Neural progenitor cell (in vitro differentiated cells): ENCODE measurements at places on chromosomes 6 and 20. TPM values are rescaled to one million over a fixed set of nuclear protein-coding genes. Genes with fewer than 3 reads are reported as not detected.

SLC4A11 gene
- total RNA-seq = 0.95 and 3.4 TPM in 2 replicates

KIAA1755 gene
- total RNA-seq = 0.22 TPM in 2 replicates

CALHM4 gene
- total RNA-seq = not detected in 2 replicates

FRMD1 gene
- total RNA-seq = 0.09 TPM in 1 of 2 replicates, not detected in the other

DNA sequence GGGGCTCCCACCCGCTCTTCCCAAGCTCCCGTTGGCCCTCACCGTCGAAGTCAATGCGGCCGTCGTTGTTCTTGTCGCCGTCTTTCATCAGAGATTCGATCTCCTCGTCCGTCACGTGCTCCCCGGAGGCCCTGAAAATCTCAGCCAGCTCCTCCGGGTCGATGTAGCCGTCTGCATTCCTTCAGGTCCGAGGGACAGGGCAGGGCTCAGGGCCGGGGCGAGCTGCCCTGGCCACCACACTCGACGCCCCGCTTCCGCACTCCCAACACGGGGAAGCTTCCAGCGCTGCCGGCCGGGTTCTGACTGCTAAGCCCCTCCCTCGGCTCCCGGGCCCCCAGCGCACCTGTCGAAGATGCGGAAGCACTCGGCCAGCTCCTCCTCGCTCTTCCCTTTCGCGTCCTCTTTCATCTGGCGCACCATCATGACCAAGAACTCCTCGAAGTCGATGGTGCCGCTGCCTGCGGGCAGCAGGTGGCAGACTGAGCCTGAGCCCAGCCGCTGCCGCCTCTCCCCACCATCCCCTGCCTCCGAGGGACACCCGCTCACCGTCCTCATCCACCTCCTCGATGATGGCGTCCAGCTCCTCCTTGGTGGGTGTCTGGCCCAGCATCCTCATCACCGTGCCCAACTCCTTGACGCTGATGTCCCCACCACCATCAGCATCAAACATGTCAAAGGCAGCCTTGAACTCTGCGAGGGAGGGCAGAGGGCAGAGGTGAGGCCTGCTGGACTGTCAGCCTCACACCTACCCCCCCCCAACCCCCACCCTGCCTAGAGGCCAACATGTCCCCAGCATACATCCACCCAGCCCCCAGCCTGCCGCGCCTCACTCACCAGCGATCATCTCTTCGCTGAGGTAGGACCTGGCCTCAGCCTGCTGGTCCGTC lies 2.9 kb downstream of the TNNC2 start:
- H3K27ac ChIP-seq = no peak overlapping the region
- peaks cover 28% of the 10 kb centered on the region for H3K27me3 ChIP-seq
- peak; percentile 66 for DNase-seq

DNA sequence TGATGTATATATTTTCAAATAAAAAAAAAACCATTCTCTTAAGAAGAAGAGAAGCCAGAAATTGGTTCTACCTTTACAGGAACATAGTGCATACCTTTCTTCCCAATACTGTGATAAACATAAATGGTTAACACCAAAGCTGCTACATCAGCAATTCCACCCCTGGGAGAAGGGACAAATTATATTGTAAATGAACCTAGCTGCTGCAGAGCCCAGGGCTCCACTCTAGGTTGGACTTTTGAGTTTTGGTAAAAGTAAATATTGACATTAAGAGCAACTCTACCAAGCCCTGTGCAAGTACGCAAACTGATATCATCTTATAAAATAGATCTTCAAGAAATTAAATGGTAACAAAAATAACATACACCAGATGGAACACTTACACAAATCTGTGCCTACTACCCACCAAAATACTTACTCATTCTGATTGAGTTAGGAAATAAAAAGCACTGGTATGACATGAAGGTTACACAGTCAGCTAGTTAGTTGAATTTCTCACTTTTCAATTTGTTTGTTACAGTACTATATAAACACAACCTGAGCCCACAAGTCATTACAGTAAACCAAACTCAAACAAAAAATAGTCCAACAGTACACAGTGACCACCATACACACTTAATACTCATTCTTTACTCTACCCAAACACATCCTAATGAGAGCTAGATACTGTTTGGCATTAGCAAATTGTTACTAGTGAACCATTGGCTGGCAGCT lies 223.3 kb upstream of the HEY2 start:
- no peak overlapping the region for H3K27ac ChIP-seq
- no peaks in the 10 kb centered on the region for H3K36me3 ChIP-seq
- no peak overlapping the region for H3K4me3 ChIP-seq
- H3K27me3 ChIP-seq = no peaks in the 10 kb centered on the region
- DNase-seq = no peak

GRCh38 chr6:161261816-161262215 lies 12.0 kb downstream of the AGPAT4 start:
- no peak overlapping the region for H3K27ac ChIP-seq
- peaks cover 16% of the 10 kb centered on the region for H3K4me1 ChIP-seq
- DNase-seq = no peak
- H3K36me3 ChIP-seq = no peaks in the 10 kb centered on the region

DNA sequence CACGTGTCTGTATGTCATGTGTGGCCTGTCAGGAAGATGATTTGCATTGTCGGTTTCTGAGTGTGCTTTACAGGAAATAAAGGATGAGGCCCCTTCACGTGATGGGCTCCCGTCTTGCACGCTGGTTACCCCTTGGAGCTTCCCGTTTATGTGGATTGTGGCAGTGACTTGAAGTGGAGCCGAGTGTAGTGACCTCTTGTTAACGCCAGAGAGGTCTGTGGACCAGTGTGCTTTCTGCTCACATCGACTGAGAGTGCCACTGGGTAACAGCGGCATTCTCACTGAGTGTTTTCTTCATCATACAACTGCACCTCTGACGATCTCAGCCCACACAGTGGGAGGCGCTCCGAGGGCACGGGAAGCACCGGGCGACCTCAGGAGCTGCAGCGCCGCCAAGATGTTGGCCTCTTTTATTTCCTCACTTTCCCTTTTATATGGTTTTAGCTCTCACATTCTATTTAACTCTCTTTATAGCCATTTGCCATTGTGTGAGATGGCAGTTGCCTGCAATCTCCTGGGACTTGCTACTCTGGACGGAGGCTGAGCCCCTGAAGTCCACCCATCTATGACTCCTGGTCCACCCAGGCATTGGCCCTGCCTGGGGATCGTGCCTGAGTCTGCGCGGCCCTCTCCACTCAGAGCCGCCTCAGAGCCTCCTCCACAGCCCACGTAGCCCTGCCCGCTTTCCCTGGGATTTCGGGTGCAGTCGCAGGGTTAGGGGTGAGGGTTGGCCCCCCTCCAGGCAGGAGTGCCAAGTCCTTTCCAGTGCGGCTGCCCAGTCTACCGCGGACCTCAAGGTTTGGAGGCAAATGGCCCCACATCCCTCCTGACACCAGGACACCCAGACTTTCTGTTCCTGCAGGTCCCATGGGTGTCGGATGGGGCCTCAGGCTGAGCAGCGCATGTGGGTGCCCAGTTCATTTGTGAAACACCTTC lies 238.9 kb downstream of the ERMARD start:
- H3K4me1 ChIP-seq = peaks cover 3% of the 10 kb centered on the region
- H3K27me3 ChIP-seq = no peaks in the 10 kb centered on the region
- no peak for DNase-seq
- no peak overlapping the region for H3K4me3 ChIP-seq
- H3K36me3 ChIP-seq = no peaks in the 10 kb centered on the region

DNA sequence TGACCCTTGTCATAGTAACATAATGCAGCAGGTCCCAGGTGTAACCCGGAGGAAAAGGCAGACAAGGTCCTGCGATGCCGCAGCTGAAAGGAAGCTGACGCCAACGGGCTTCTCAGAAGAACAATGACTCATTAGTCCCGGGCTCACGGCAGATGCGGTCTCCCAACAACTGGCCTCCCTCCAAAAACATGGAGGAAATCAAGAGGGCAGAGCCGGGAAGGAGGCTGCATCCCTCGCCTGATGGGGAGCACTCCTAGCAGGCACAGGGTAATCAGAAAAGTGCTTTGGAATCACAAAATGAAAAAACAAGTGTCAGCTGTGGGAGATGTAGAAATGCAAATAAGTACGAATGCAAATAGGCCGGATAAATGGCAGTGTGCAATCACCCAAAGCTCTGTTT lies 165.2 kb upstream of the AGPAT4 start:
- H3K4me3 ChIP-seq = no peak overlapping the region
- H3K36me3 ChIP-seq = no peaks in the 10 kb centered on the region
- DNase-seq = no peak
